ENCODE measurements at places on chromosomes 3 and 15.
A peak's percentile ranks its signal among the peaks of the same experiment; 100 is the strongest.

DNA sequence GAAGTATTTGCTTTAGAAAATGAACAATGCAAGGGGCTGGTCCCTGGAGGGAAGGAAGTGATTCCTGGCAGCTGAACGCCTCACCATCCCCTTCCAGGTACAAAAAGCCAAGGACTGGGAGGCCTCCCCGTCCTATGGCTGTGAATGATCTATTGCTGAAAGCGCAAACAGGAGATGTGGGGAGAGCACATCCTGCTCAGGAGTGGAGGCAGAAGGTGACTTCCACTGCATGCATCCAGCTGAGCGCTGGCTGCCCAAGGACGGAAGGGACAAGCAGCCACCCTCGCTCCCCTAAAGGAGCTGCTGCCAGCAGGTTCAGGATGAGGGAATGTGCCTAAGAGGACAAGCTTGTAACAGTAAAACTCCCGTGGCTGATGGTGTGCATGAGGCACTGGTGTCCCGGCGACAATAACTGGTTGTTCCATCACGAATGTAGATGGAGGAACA is 41.4 kb downstream of the ABTB1 start:
- DNase-seq: no peak

- DNase-seq: no peak
These were observed 86.0 kb downstream of the DTWD1 start for GRCh38 chr15:49706805-49707204.

GRCh38 chr15:42490671-42491538 is at the start of gene ZNF106:
Gene ZNF106 (minus strand): TSS chr15:42491141. CDS start chr15:42472289, 18,852 bp downstream.
- DNase-seq: peak; percentile 95

DNA sequence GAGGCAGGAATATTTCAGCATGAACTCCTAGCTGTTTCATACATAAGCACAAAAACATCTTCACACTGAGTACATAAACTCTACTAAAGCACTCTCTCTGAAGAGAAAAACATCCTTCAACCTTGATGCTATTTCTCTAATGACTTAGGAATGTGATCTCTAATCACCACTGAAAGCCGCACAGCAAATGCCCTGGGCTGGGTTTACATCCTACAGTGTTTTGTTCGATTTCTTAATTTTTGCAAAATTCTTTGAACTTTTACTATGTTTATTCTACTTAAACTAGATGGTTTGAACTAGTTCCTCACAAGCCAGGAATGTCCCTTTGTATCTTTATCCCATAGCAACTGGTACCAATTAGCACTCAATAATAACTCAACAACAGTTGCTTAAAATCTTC is 130.9 kb upstream of the ABI3BP start:
- no peak for DNase-seq

DNA sequence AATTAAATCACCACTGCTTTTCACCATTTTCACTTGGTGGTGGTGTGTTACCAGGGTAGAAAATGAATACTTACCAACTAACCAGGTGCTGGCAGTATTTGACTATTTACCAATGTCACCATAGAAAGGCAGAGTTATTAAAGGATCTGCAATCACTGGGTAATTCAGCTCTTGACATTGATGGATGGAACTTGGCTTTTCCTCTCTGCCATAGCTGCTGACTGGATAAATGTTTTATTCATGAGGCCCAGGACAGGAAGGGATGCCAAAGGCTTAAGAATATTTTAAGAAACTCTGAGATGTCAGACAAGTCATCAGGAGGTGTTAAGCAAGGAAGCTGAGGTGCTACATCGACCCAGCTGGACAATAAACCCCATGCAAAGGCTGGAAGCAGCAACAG is 495.5 kb upstream of the CFAP20DC start:
- no peak for DNase-seq

DNA sequence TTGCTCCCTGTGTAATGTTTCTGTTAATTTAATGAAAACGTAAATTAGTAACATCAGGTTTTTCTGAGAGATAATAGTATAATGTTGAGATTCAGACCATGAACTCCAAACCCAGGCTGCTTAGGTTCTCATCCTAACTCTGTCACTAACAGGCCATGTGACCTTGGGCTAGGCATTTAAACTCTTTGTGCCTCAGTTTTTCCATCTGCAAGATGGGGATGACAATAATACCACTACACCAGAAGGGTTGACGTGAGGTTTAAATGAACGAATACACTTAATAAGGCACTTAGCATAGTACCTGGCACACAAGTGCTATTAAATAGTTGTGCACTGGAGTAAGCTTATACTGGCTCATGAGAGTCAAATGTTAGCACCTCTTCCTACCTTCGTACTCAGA is 370.8 kb downstream of the MAGI1 start:
- no peak for DNase-seq

GRCh38 chr15:99438691-99439523 is 126.9 kb upstream of the MEF2A start:
- DNase-seq: peak; percentile 51

DNA sequence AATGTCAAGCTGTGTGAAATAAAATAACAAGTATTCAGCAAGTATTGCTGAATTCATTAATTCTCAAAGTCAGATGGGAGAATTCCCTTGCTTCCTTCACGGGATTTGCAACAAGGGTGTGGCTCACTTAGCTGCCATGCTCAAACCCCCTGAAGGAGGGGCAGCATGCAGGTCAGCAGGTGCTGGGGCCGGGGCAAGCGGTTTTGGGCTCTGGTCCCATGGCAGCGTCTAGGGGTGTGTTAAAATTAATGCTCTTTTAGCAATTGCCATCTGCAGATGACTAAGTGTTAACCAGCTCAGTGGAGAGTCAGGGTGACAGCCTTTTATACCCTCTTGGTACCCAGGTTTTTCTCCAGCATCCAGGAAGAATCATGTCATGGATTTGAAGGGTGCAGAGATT is 40.0 kb upstream of the RBMS3 start:
- DNase-seq: no peak

- DNase-seq: no peak
These were observed 452.5 kb downstream of the RAP2B start for GRCh38 chr3:153614563-153614962.

- peak; percentile 58 for DNase-seq
These were observed 49.4 kb upstream of the SYNPR start for GRCh38 chr3:63228677-63229076.

GRCh38 chr3:152192050-152192449 is 76.7 kb upstream of the MBNL1 start:
- no peak for DNase-seq

DNA sequence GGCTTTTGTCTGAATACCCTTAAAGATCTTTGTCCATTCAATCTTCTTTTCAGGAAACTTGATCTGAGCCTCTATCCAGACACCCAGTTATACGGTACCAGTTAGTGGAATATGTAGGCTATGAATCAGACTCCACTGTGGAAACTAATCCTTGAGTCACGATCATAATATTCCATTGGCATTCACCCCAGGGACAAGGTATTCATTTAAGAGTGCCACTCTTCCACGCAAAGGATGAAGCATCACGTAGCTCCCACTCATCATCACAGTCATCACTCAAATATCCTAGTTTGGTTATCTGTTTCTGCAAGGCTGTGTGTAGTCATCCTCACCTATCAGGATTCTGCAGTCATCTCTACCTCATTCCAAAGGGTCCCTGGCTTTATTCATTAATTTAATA is 85.6 kb downstream of the NEDD4 start:
- no peak for DNase-seq

DNA sequence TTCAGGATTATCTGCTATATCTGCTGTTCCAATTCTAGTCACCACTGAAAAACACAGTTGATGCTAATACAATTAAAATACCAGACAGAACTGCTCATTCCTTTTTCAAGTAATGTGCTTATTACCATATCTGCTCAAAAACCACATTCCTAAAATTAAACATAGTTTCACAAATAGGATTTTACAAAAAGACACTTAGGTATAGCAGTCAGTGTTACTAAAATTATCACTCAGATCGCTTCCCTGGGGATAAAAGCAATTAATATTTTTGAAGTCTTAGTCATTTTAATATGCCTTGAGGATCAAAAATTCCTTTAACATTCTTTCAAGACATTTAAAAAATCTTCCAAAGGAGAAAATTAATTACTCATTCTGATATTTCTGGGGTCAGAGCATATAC is 71.5 kb downstream of the RAD18 start:
- no peak for DNase-seq

DNA sequence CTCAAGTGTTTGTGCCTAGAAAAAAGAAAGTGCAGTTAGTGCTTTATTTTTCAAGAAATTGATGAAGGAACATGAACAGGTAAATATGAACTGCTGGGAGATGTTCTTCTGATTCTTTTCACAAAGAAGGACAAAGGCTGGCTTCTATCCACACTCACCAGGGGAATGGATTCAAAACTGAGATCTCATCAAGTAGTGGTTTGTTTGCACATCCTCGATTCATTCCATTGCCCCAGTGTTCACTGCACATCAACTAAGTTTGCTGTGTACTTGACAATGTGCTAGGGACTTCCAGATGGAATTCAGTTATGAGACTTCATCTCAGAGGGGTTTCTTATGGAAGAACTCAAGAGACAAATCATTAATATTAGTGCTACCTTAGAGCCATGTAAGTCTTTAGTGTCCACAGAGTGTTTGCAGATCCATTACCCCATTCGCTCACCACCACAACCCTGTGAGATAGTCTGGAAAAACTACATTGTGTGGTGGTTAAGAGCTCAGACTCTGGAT is 332.9 kb upstream of the PPP2R3A start:
- DNase-seq: no peak

DNA sequence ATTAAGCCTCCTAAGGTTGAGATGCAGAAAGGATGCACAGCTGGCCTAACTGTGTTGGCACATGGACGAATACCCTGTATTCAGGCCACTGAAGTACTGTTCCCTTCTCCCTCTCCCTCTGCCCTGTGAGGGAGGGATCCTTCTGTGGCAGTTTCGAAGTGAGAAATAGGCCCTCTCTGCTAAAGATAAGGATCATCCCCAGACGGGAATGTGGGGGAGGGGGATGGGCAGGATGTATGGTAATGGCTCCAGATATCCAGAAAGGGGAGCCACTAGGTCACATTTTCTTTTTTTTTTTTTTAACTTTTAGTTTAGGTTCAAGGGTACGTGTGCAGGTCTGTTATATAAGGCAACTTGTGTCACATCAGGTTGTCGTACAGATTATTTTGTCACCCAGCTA is 463.1 kb downstream of the TBL1XR1 start:
- DNase-seq: no peak
